ENCODE measurements at places on chromosomes 2 and 18.

- no peak for DNase-seq
Measured at GRCh38 chr18:58205443-58206160, 161.6 kb downstream of the NEDD4L start.

GRCh38 chr2:42178335-42178734, 9.2 kb downstream of the EML4 start:
- DNase-seq: no peak

DNA sequence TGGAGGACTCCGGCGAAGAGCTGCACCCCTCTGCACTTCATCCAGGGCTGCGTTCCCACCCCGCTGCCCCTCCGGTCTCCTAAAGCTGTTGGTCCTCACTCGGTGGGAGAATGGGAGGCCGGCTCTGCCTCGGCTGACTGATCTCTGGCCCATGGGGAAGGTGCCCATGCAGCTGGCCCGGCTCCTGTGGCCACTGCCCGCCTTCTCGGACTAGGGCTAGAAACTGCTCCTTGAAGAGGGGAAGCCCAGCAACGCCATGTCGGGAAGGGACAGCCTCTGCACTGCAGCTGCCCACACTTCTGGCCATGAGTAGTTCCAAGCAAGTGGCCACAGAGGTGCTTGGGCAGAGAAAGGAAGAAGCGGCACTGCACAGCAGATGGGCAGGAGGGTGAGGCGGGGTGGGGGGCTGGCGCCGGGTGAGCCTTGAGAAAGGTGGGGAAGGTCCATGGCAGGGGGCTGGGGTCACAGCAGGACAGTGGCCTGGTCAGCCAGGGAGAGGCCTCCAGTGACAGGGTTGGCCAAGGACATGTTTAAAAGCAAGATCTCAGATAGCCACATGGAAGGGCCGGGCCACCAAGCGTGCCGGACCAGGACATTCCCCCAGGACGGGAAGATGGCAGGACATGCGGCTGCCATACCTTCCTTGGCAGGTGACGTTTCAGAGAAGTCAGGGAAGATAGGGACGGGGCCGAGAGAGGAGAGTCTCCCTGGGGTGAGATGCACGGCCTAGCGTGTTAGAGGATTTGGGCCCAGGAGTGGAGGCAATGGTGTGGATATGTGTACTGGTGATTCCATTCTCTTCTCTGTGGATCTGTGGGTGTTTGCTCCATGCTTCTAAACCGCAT, 158.8 kb upstream of the HDAC4 start:
- DNase-seq: no peak

- DNase-seq: no peak
Measured at GRCh38 chr2:179541586-179541985, 277.0 kb upstream of the SESTD1 start.

DNA sequence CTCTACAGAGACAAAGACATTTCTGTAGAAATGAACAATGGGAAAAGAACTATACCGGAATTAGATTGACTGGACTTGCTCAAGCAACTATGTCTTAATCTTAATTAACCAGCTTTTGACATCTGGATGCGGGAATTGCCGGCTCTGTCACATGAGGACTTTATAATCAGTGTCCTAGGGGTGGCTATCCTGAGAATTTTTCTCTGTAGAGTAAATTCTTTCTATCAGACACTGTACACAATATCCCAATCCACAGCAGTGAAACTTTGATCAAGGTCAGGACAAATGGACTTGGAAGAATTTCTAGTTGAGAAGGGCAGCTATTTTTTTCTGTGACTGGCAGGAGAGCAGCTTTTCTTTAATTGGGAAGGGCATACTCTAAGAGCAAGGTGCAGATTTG, 322.1 kb downstream of the HRH4 start:
- no peak for DNase-seq

DNA sequence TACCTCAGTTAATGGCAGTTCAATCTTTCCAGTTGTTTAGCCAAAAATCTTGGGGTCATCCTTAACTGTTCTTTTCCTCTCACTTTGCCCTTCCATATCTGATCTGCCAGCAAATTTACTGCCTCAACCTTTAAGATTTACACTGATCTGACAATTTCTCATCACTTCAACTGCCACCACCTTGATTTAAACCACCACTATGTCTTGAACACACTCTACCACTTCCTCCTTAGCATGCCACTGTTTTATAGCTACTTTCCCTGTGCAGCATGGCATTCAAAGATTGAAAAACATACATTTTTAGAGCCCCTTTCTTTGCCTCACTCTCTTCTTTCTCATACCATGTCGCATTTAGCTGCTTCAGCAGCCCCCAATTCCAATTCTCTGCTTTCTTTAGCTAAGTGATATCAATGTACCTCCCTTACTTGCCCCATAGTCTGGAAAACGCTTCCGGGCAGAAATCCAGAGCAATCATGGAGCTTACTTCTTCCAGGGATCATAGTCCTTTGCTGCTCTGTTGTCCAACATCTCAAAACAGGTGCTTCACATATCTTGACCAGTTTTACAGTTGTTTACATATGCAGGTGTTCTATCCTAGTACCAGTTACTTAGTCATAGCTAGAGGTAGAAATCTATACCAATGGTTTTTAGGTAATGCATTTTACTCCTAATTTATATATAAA, 10.9 kb downstream of the PGAP1 start:
- DNase-seq: no peak

GRCh38 chr2:120392923-120393322, 47.0 kb downstream of the INHBB start:
- no peak for DNase-seq

DNA sequence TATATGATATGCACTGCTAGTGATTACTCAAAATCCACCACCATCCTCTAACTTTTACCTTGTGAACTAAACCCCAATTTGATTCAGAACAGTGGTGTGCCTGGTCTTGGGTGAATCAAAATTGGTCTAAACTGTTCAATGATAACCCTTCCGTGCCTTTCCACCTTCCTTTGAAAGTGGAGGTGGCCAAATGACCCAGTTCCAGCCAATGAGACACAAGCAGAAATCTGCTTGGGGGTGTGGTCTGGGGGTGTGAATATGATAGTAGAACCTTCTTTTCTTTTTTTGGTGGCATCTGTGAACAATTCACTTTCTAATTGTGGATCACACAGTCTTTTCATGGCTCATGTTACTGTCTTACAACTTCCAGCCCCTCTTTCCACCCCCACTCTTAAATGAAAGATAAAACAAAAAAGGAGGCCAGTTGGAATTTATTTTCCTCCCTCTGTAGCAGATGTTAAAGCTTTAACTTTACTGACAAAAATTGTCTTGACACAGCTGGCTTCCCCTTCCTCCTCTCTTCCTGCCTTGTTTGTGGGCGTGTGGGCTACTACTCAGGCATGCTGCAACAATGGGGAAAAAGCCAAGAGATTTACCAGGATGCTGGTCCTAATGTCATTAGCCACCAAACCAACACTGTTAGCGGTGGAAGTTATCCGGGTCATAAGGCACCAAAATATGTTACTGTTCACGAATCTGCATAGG, 58.8 kb upstream of the ANKRD44 start:
- no peak for DNase-seq

- DNase-seq: no peak
Measured at GRCh38 chr2:181281206-181281832, 175.9 kb upstream of the ITGA4 start.

DNA sequence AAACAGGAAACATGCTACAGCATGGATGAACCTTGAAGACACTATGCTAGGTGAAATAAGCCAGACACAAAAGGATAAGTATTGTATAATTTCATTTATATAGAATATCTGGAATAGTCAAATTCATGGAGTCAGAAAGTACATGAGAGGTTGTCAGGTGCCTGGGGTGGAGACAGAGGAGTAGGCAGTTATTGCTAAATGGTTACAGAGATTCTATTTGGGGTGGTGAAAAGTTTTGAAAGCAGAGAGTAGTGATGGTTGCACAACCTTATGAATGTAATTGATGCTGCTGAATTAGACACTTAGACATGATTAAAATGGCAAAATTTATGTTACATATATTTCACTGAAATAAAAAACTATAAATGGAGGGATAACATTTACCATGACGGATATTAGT, 197.4 kb downstream of the VAPA start:
- DNase-seq: no peak

DNA sequence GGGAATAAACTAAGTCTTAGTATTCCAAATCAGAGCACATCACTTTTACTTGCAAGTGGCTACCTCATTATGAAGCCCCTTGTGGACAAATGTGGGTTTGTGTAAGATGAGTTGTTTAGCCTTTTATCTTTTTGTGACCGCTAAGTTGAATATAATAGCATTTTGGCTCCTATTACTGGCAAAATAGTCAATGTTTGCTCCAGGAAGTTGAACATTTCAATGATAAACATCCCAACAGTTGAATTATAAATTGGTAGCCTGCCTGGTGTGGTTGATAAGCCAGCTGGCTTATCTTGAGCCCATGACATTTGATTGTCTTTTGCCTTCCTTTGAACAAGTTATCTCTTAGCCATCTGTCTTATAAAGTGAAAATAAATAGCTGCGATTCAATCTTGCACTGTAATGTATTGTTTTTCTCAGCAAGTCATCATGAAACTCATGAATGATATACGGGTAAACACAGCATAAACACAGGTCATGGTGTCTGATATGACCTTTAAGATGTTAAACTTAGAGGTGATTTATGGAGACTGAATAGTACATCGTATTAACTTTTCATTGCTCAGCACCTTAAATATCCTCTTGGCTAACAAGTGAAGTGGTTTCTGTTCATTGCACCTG, 338.4 kb downstream of the SOCS6 start:
- no peak for DNase-seq
